ENCODE measurements at places on chromosomes 3 and 15.

DNA sequence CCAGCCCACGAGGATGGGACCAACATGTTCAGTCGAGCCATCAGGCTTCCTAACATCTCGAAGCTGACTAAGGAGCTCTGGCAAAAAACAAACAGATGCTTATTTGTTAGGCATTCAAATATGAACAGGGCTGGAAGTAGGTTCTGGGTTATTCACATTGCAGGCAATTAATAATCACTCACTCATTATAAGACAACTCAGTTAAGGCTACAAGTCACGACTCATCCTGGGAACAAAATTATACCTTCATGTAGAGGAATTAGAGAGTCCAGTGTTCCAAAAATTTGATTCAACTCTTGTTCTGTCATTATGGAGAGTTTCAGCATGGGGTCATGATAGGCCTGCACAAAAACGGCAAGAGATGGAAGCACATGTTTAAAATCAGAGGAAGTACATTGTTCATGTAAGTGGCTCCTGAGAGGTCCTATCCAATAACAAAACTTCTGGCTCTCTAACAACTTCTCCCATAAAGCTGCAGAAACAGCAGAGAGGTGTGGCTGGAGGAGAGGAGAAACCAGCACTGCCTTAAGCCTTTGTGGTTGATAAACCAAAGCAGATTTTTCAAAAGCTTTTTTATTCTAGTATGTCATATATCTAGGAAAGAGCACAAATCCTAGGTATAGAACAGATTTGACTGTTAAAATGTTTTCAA, 50.6 kb downstream of the ARHGEF3 start:
- DNase-seq = no peak

- no peak for DNase-seq
Measured at GRCh38 chr15:40305281-40305680, 2.5 kb downstream of the PLCB2 start.

GRCh38 chr15:73621286-73621826, 11.8 kb downstream of the NPTN start:
- DNase-seq = no peak

DNA sequence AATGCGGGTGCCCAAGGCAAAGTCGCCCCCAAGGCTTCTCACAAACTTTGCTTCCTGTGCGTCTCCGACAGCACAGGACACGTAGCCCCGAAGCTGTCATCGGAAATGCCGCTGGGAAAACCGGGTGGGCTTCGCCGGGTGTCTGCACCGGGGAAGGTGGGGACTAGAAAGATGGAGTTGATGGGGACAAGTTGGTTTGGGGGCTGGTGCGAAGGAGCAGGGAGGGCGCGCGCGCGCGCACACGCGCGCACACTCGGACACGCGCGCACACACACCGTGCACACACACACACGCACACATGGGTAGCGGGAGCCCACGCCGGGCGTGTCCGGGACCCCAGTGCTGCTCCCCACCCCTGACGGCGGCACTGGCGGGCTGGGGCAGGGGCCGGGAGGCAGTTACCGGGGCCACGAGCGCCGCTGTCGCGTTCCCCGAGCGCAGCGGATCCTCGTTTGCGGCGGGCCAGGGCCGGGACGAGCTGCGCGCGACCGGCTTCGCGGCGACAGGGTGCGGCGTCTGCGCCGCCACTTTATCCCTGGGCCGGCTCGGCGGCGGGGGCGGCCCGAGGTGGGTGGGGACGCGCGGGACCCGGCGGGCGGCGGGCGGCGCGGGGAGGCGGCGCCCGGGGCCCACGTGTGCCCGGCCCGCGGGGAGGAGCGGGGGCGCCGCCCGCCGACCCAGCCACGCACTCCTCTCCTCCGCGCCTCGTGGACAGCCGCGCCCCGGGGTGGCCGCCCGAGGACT, 539 bp upstream of the MGLL start:
- DNase-seq = no peak

- no peak for DNase-seq
Measured at GRCh38 chr3:143731320-143731719, 116.9 kb downstream of the SLC9A9 start.

DNA sequence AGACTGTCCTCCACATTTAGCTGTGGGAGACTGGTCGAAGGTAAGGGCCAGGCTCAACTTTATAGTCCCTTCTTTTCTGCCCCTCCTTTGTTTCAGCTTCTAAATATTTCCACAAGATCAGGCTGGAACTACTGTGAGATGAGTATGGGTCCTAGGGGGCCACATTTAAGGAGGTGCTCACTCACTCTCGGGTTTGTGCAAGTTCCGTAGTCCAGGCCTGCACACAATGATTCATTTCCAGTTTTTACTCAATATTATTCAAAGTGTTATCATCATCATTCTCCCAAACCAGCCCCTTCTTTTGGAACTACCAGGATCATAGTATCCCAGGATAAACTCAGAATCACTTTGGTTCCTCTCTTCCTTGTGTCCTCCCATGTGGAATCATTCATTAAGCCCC, 289.1 kb downstream of the ADAMTSL3 start:
- no peak for DNase-seq

GRCh38 chr3:21544076-21544462, 206.9 kb downstream of the ZNF385D start:
- DNase-seq = no peak

DNA sequence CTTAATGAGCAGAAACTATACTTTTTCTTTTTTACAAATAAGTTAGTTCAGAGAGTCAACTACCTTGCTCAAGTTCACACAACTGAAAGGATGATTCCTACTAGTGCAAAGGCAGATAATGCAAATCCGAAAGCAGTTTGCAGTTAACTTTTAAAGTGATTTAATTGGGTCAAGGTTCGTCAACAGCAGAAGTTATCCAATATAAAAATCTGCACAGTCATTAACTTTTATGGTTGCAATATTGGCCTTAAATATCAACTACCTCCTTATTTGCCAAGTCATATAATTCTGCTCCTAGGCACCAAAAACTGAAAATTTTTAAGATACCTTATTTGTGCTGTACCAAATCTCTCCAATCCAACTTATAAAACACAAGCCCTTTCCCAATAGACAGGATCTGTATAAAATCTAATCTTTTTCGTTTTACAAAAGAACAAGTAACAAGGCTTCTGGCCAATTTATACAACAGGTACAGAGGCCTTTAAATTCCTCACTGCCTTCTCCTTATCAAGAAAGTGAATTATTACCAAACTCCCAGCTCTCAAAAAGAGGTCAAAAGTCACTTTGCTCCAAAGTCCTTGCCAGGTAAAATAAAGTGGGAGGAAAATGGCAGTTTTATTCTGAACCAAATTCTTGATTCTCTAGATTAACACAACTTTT, 416.6 kb upstream of the NECTIN3 start:
- DNase-seq = no peak

- no peak for DNase-seq
Measured at GRCh38 chr15:43071451-43071850, 34.4 kb downstream of the UBR1 start.

DNA sequence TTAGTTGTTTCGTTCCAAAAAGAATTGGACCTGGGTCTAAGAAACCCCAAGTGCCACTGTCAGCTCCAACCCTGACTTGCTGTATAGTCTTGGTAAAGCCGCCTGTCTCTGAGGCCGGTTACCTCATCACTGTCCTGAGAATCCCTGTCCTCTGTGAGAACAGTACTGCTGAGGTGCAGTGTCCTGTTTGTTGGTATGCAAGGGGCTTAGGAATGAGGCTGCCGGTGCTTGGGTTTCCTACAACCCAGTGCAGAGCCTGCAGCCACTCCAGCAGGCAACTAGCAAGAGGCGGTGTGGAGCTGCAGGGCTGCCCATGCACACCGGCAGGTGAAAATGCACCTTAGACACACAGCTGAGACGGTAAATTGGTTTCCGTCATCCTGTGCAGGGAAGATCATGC, 52.0 kb upstream of the ATG7 start:
- DNase-seq = no peak

DNA sequence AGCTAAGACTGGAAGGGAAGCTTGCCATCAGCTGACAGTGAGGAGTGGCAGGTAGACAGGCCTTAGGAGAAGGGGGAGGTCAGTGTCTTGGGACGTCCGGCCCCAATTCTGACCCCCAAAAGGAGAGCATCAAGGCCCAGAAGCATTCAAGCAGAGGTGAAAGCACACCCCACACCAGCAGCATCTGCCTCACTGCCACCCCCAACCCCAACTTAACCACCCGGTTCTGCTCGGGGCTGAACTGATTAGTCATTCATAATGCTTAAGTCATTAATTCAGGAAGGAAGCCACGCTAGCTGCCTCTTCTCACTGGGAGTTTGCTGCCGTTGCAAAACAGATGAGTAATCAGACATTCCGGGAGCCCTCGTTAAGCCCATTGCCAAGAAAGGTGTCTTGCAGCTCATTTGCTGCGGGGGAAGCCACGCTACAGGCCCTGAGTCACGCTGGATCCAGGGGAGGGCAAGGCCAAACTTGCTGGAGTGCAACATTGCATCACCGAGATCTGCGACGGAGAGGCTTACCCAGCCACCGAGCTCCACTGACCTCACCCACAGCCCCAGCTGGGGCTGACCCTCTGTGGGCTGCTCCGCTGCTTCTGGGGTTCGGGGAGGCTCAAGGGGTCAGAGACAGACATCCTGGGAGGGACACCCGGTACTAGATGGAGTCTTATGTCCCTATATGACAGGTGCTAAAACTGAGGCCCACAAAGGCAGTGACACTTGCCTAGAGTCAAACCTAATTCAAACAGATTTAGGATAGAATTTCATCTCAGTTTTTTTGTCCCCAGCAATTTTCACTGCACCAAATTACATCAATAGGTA, 46.4 kb upstream of the HES1 start:
- DNase-seq = peak; percentile 78

DNA sequence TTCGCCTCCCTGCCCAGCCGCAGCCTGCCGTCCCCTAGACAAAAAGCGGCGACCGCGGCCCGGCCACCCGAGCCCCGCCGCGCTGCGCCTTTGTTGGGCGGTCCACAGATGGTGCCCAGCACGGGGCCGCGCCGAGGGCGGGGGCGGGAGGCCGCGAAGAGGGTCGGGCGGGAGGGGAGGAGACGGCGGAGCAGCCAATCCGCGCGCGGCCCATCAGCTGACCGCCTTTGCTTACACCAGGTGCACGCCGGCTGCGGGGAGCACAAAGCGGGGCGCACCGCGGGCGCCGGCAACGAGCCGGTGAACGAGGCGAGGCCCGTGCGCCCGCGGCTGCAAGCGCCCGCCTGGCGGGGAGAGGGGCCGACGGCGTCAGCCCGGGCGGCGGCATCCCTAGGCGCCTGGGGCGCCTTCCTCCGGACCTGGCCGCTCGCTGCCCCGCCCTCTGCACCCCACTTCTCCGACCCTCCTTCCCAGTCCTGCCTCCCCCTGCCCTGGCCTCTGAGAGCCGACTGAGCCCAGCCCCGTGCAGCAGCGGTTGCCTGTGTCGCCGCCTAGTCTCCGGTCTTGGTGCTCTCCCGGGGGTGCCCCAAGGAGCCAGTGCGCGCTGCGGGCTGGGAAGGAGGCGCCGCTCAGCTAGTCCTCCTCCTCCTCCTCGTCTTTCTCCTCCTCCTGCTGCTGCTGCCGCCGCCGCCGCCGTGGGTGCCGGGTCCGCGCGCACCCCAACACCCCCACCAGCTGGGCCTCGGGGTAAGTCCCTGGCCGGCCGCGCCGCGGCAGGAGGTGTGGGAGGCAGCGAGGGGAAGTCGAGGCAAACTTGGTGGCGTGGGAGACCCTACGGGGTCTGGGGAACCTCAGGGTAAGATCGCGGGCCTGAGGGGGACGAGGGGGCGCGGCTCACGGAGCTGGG, at the start of gene LRRN1:
Gene LRRN1 (plus strand): TSS at position 259 of the 907 bp plus-strand sequence. CDS start 45,211 bp downstream, outside the sequence.
- no peak for DNase-seq

DNA sequence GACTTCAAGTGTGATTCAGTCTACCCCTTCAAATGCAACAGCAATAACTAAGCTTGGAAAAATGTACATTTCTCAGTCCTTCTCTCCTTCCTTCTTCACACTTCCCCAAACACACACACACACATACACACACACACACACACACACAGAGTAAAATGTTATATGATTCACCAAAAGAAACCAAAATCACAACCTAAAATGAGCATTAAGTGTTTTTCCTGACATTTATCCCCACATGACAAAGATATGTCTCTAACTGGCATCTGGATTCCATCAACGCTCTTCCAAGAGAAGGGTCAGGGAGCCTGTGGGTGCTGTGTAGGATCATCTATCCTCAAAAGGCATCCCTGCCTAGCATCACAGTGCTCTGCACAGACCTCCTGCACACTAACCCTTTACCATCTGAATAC, 21.0 kb downstream of the PDZRN3 start:
- no peak for DNase-seq

DNA sequence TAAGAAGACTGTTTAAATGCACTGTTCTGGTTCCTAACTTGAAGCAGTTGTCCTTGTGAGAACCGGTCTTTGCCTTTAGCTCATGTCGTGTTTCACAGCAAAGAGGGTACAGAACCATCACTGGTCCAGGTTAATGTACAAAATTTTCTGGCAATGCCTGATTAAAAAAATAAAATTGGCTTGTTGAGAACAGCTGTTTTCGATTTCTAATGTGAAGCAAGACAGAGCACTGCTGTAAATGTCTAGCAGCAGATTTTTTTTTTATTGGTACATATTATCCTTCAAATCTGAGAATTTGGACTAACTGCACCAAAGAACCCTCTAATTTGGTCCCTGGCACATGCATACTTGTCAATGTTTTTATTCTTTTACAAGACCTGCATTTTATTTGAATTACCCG, 103.3 kb downstream of the STT3B start:
- DNase-seq = no peak

GRCh38 chr3:194852831-194853508, 167.3 kb downstream of the FAM43A start:
- DNase-seq = no peak

GRCh38 chr3:154889227-154889634, 190.9 kb upstream of the MME start:
- DNase-seq = no peak

GRCh38 chr3:112005091-112005672, 6.5 kb downstream of the TAGLN3 start:
- DNase-seq = no peak

- no peak for DNase-seq
Measured at GRCh38 chr3:111758642-111759041, 100.4 kb upstream of the PHLDB2 start.

- DNase-seq = no peak
Measured at GRCh38 chr3:138066972-138067371, 48.4 kb downstream of the DZIP1L start.

DNA sequence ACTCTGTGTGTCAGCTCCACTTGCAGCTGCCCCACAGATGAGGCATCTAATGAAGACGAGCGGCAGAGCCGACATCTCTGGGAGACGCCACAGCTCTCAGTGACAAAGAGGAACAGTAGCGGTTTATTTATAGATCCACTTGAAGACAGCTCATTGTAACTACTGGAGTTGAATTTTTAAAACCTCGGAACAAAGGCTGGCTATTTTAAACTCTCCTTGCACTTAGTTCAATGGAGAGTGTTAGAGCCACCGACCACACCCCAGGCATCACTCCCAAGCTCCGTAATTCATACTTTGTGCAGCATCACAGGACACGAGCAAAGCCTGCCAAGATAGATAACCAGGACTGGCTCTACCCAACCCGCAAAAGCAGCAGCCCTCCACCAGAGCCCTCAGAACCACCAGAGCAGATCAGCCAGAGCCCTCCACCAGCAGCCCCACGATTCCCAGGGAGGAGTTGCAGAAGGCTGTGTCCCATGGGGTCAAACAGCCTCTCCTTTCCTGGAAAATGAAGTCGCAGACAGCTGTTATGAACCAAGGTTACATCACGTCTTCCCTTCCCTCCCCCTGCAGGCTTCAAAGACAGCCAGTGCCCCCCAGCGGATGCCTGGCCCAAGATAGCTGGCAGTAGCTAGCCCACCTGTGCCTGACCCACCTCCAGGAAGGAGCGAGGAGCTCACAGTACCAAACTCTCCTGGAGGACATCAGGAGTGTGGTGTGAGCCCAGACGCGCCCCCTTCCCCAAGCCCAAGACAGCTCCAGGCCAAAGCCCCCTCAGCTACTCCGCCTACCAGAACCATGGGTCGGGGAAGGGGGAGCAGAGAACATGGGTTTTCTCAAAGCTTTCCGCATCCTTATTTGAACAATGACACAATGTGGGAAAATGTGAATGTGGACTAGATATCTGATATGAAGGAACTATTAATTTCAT, 45.7 kb downstream of the POC1A start:
- DNase-seq = no peak

All from GF-D8 (cell line).